ENCODE measurements at places on chromosomes 4 and X.

DNA sequence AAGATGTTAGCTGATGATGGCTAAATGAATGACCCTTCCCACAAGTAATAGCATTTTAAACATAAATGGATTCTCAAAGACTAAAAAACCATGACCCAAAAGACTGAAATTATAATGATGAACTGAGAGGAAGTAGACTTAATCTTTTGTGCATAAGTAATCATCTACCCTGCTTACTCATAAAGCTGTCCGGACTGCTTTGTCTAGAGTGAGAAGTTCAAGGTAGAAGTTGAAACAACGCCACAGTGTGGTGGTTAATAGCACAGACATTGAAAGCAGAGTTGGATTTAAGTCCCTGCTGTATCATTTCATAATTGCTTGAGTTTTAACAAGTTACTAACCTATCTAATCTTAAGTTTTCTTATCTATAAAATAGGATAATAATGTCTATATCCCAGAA lies 346.6 kb downstream of the CENPC start:
- DNase-seq, result no peak

DNA sequence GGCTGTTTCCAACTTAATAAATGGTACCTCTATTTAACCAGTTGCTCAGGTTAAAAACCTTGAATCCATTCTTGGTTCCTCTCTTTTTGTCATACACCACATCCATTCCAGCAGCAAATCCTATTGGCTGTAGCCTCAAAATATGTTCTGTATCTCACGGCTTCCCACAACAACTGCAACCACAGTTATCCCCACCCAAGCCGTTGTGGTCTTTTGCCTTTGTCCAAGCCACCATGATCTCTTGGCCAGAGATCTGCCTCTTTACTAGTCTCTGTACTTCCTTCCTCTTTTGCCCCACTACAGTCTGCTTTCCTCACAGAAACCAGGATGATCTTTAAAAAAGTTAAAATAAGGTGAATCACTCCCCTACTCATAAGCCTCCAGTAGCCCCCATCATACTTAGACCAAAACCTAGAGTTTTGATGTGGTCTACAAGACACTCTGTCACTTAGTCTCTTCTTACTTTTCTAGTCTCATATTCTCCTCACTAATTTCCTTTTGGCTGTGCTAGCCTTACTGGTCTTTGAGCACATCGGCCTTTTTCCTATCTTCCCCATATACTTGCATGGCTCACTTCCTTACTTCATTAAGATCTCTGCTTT lies 10.3 kb downstream of the MAOA start:
- no peak for DNase-seq

- DNase-seq, result no peak
Observed at GRCh38 chrX:45788941-45789348, 588.3 kb upstream of the DIPK2B start.

- no peak for DNase-seq
Observed at GRCh38 chr4:136713140-136713539, 819.2 kb downstream of the PCDH18 start.

GRCh38 chrX:40010550-40011321 lies 87.0 kb downstream of the BCOR start:
- DNase-seq, result no peak

DNA sequence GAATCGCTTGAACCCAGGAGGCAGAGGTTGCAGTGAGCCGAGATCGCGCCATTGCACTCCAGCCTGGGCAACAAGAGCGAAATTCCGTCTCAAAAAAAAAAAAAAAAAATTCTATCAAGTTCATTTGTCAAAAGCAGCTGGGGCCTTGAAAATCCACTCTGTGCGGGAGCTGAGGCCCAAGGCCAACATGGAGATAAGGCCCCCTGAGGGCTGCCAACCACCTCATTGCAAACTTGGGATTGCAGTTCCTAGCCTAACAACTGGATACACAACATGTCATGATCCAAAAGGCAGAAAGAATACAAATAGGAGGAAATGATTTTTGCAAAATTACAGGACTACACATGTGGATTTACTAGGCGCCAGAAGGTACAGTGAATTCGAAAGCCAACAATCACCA lies 22.5 kb upstream of the PRDX4 start:
- no peak for DNase-seq

DNA sequence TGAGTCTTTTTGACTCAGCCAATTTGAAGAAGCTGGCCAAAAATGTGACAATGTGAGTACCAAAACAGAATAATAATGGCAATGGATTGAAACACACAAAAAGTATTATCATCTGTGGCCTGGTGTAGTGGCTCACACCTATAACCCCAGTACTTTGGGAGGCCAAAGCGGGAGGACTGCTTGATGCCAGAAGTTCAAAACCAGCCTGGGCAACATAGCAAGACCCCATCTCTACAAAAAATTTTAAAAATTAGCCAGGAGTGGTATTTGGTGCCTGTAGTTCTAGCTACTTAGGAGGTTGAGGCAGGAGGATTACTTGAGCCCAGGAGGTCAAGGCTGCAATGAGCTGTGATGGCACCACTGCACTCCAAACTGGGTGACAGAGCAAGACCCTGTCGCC lies 41.5 kb downstream of the PLK4 start:
- DNase-seq, result no peak

GRCh38 chrX:18871161-18871890 lies 112.6 kb downstream of the PHKA2 start:
- DNase-seq, result no peak

All from left forelimb (tissue), 1 donor.